CD8-positive, alpha-beta memory T cell (primary cell): ENCODE measurements at places on chromosomes 5 and 9. TPM values are rescaled to one million over a fixed set of nuclear protein-coding genes. Genes with fewer than 3 reads are reported as not detected.

- no peak for DNase-seq
These were observed 79.4 kb downstream of the WWC1 start for GRCh38 chr5:168370831-168371230.

DNA sequence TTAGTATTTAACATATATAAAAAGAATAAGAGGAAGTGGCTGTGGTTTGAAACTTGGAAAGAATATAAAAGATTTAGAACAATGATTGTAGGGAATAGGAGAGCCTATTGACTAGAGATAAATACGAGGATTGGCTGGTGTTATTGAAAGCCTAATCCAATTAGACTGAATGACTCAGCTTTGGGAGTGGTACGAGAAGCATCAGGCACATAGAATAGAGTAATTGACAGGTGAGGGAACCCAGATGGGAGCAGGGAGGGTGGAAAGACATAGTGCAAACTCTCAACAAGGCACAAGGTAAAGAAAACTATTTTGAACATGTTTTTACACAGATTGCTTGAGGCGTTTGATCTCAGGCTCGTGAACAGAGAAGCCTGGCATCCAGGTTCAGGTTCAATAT lies 338.9 kb upstream of the KLF9 start:
- no peak for DNase-seq

The DNM1 gene
- total RNA-seq, result 0.26 TPM

DNA sequence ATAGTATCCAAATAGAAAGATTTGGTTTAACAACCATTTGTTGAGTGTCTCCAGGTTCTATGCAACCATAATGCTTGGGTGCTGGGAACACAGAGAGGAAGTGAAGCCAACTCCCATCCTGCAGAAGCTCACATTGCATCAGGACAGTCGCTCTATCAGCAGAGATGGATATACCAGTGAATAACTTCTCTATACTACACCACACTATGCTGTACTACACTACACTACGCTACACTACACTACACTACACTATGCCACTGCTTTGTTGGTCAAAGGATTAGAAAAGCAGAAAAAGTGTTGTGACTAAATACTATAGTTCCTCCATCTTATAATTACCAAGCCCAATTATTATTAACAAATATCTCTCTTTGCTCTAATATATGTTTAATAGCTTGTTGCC lies 89.2 kb upstream of the PRRC1 start:
- no peak for DNase-seq

DNA sequence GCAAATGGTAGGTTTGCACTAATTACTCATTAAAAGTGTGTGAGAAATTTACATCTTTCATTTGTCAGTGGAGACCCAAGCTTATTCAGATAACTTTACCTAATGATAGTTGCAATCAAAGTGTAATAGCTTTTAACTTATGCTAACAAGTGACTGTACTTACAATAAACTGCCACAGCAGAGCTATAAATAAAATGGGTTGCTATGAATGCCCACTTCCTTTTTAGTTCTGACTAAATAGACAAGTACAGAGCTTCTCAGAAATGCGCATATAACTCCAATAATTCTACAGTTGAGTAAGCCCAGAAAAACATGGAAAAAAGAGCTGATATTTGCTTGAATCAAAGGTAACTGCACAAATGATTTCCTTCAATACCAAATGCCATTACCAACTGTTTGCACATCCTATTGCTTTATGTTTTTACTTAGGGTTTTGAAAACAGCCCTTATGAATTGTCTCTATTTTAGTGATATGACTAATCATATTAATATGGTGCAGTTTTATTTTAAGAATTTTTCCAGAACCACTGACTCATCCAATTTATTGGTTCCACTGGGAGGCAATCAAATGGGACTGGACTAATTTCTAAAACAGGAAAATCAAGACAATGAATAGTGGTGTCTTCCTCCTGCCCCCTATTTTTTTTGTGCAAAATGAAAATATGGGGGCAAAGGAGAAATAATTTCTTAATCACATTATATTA lies 84.1 kb downstream of the PPP2R2B start:
- no peak for DNase-seq

The STK32A gene
- not detected for total RNA-seq

DNA sequence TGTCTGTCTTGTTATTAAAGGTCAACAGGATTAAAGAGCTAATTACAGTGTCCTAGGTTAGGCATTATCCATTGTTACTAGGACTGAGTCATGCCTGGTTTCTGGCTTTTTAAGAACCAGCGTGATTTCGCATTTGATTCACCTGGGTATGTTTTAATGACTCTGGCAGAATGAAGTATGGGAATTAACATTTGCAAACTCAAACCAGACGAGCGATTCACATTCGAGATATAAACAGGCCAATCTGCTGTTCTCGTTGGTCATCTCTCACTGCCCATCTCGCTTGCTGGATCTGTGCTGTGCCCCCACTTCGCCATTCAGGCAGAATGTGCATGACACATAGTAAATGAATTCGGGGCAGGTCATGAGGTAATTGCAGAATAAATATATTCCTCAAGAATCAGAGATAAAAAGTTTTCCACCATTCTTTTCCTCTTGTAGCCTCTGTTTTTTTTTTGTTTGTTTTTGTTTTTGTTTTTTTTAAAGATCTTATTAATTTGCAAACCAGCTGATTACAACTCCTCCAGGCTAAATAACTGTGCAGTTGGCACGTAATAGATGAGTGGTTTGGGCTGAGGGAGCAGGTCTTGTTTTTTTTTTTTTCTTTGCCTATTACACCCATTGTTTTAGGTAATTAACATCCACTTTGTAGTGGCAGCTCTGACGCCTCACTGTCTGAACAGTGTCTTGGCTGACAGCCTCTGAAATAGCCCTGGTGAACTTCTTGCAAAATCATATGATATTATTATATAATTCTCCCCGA lies 313.5 kb upstream of the MSX2 start:
- no peak for DNase-seq

DNA sequence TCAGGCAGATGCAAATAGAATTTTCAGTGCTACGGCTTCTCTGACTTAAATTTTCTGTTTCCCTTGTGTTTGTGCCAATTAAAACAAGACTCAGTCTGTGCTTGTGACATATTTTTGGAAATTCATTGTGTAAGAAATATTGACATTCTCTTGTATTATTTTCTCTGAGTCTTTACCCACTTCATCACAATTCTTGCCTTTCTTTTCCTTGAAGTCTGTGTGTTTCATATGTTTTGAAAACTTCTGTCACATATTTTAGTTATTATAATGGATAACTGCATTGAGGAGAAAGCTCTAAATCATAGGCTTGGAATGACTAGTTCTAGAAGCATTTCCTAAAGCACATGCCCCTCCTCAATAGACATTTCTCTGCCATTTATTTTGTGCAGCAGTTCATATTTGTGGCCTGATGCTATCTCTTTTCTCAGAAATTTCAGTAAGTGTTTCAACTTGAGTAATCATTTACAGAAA lies 206.6 kb downstream of the PALM2AKAP2 start:
- DNase-seq, result no peak

DNA sequence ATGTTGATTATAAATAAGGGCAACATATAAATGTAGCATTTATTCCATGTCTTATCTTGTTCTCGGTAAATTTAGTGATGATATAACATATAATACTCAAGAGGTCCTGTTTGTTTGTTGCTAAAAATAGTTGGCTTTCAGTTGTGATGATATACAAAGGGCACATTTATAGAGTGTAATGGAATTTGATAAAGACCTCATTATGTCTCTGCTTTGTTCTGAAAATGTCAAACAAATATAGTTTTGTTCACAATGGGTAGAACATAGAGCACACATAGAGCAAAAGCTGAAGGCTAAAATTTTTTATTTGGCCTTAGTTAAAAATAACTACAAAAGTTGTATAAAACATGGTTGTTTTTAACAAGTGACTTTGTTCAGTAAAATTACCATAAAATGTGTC lies 477.1 kb upstream of the SMC2 start:
- DNase-seq, result no peak

The SURF1 gene
- total RNA-seq, result 37.8 TPM
